ENCODE measurements at places on chromosomes 12 and 14.

DNA sequence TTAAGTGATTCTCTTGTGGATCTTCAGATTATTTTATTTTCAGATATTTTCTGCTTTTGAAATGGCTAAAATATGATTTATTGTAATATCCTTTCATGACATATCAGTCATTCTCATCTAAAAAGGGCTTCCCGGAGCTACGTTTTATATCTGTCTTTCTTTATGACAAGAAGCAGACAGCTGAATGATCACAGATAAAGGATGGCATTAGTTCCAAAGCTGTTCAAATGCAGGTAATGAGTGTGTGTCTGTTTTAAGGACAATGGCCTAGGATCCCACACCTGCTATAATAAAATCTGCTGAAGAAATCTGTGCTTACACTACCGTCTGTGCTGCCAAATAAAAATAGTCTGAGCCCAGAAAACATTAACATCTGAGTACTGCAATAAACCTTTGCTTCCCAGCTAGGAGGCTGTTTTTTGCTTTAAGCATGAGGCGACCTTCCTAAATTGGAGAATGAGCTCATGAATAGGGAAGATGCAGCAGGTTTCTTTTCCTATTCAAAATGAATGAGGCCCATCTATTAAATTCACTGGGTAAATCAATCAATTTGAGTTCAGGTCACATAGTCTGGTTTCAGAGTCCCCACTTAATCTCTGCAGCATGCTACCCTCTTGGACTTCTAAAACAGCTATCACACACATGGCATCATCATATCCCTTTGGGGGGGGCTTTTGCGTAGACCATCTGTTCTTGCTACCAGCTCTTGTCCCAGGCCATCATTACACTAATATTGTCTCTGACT lies 498.5 kb downstream of the NELL2 start:
- no peak for DNase-seq

GRCh38 chr12:8658346-8658745 lies 4.3 kb downstream of the MFAP5 start:
- DNase-seq, result no peak

DNA sequence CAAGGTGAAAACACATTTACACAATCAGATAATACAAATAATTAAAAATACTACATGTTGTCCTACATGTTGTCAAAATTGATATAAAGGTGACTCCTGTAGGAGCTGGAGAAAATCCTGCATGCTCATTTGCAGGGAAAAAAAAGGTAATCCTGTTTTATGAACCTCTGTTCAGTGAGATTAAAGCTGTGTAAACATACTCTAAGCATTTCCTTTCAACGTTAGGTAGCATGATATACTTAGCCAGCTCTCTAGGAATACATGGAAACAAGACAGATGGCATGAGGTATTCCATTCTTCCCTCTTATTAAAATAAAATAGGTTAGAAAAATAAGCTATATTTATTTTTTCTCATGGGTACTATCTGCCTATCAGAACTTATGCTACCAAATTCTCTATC lies 635.7 kb upstream of the FLRT2 start:
- no peak for DNase-seq

GRCh38 chr14:38941488-38941887 lies 161.5 kb downstream of the SEC23A start:
- no peak for DNase-seq

DNA sequence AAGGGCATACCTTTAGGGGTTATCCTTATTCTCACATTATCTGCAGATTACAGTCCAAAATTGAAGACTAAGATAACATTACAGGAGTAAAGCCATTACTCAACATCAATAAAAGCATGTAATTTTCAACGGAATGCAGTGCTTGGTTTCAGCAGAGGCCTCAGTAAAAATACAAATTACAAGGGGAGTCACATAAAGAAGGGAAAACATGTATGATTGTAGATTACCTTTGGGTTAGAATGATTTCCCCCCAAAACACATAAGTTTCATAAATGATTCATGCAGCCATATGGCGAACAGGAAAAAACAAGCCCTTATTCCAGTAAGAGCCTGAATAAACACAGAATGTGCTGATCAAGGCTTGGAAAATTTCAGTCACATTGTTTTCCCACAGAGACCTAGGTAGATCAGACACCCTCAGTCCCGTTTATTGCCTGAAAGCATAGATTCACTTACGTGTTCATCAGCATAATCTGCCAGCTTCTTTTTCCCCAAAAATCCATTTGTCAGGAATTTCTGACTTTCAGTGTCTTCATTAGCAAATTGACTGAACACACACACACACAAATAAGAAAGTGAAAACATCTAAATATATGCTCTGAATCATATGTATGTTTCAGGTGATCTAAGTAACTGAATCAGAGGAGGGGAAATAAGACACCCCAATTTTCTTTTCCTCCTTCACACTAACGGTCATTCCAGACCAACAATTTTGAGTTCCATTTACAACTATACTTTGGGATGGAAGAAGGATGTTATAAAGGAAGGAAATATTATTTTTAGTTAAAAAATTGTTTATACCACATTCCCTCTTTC lies 37.5 kb downstream of the SLC38A4 start:
- no peak for DNase-seq

- no peak for DNase-seq
Measured at GRCh38 chr14:65403231-65403630, 9.3 kb upstream of the FUT8 start.

Measured in stimulated activated CD4-positive, alpha-beta T cell treated with anti-CD3 and anti-CD28 coated beads, Interleukin-1b, Interleukin-23, amount 100 ng/mL, for 24 hours (primary cell).